Stimulated activated CD4-positive, alpha-beta T cell treated with anti-CD3 and anti-CD28 coated beads, Interleukin-1b, Interleukin-23, amount 100 ng/mL, for 1 hour (primary cell): ENCODE measurements at places on chromosomes 11 and 22.

DNA sequence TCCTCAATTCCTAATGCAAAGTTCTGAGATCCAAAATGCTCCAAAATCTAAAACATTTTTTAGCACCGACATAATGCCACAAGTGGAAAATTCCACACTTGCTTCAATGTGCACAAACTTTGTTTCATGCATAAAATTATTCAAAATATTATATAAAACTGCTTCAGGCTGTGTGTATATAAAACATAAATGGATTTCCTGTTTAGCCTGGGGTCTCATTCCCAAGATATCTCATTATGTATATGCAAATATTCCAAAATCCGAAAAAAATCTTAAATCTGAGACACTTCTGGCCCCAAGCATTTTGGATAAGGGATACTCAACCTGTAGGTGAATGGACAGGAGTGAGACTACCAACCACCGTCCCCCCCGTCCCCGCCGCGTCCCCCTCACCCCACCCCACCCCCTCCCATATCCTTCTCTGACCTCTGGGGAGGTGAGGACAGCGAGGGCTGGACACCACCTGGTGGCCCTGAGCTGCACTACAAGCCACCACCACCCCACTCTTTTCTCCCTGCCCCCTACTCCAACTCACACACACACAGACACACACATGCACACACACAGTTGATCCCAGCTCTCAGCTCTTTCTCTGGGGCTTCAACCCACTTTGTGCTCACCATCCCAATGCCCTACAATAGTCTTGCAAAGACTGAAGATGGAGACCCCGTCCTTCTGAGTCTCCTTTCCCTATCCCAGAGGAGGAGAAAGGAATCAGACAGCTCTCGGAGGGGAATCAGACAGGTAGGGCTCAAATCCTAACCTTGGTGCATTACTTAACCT is 101.0 kb downstream of the PDE2A start:
- DNase-seq = no peak

GRCh38 chr11:114821621-114822412 is 143.5 kb downstream of the NXPE2 start:
- no peak for DNase-seq

DNA sequence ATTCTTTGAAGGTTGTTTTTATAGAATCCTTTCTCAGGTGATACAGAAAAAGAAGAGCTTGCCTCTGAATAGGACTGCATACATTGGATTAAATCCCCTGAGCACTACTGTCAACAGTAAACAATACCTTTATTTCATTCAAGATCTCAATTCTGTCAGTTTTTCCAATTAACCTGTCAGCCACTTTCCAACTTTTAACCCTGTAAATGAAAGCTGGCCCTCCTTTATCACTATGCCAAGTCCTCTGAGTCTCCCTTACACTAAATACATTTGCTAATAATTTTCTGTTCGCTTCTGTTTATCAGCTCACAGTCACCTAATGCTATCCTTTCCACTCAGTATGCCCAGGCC is 213.7 kb upstream of the ARHGAP42 start:
- DNase-seq = no peak

DNA sequence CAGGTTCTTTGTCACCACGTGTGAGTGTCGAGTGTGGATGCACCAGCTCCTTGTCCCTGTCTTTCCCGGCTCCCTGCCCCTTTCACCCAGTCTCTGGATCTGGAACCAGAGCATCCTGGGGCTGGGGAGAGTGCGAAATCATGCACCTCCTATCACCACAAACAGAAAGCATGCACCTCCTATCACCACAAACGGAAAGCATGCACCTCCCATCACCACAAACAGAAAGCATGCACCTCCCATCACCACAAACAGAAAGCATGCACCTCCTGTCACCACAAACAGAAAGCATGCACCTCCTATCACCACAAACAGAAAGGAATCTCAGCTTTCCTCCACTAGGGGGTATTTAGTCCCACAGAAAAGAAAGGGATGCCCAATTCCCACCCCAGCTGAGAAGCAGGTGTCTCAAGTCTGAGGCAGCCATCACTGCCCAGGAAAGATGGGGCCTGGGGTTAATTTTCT is 5.9 kb upstream of the GLB1L3 start:
- no peak for DNase-seq

DNA sequence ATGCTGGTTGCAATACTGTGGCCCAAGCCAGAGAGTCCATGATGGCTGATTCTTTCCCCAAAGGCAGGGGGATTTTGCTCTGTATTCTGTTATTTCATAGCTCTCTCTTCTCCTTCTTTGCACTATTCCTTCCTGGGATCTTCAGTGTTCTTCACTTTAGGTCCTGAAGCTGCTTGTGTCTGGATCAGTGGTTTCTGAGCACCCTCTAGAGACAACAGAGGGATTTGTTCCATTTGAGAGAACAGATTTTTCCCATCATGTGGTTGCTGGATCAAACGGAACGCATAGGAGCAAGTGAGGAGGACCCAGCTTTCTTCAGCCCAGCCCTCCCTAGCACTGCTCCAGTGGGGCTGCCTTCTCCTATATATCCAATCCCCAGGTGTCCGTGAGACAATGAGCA is 68.7 kb upstream of the SYN3 start:
- no peak for DNase-seq
